ENCODE measurements at places on chromosomes 2 and 18. TPM values are rescaled to one million over a fixed set of nuclear protein-coding genes. Genes with fewer than 3 reads are reported as not detected.

The LRRC30 gene
- polyA plus RNA-seq = not detected

The LONRF2 gene
- 0.06 TPM for polyA plus RNA-seq

The GPD2 gene
- 1.4 TPM for polyA plus RNA-seq

The REG3G gene
- not detected for polyA plus RNA-seq

The PROM2 gene
- polyA plus RNA-seq = 0.11 TPM

The ZFP36L2 gene
- polyA plus RNA-seq = 18.1 TPM

The DCC gene
- 0.03 TPM for polyA plus RNA-seq

The HOXD9 gene
- polyA plus RNA-seq = 0.07 TPM

The METAP1D gene
- 5.0 TPM for polyA plus RNA-seq

The DES gene
- 0.15 TPM for polyA plus RNA-seq

The MROH2A gene
- 0.28 TPM for polyA plus RNA-seq

The RGPD4 gene
- not detected for polyA plus RNA-seq

The RSAD2 gene
- 1.3 TPM for polyA plus RNA-seq

The ARHGAP28 gene
- 0.38 TPM for polyA plus RNA-seq

The SH2D6 gene
- 0.28 TPM for polyA plus RNA-seq

Measured in liver (tissue), 10 donors.